ENCODE measurements at places on chromosomes 1 and 21. TPM values are rescaled to one million over a fixed set of nuclear protein-coding genes. Genes with fewer than 3 reads are reported as not detected.

DNA sequence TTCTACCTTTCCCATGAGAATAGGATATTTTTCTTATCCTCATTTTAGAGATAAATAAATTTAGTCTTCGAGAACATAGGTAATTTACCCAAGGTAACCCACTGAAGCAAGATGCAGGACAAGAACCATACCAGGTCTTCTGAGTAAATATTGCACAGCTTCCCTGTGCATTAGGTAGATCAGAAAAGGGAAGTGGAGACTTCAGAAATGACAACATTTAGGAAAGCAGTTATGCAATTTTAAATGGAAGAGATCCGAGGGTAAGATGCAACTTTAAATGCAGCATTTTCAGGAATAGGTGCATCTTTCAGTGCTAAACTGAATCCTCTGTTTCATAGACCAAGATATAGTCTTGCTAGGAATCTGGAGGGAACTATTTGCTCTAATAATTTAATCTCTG lies 206.4 kb upstream of the SGIP1 start:
- DNase-seq, result no peak

DNA sequence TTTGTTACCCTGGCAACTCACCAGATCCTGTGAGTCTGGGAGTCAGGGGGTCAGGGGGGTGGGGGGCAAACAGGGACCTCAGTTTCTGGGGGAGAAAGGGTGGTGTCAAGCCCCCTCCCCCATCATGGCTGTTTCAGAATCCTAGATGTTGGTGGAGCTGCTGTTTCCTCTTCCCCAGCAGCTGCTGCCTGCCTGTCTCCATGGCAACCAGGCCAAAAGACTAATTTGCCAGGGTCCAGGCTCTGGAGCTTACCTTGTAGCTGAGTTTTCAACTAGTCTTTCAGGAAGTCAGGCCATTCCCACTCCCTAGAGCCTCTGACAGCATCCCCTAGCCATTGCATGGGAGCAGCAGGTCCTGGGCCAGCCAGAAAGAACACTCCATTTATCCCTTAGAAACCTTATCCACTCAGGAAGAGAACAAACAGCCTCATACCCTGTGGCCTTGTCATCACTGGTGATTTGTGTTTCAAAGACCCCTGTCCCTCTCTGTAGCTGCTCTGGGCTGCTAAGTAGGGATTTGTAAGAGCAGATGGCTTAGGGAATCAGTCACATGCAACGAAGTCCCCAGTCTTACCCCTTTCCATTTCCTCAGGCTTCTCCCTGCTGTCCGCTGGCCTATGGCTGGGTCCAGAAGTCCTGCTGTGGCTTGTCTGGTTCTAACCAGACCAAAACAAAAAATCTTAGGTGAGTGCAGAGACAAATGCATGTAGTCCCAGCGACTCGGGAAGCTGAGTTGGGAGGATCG lies 21.5 kb upstream of the STMN1 start:
- DNase-seq, result no peak

DNA sequence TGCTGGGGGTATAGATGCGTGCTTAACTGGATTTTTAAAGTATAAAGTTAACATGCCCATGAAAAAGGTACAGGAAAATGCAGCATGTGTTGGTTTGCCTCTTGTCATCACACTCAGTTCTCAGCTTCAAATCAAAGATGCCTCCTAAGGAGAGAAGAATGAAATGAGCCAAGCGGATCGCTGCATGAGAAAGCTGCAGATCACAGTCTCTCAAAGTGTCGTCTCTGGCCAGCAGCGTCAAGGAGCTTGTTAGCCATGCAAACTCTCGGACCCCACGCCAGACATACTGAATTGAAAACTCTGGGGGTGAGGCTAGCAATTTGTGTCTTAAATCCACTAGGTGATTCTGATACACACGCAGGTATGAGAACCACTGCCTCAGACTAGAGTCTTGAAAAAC lies 297.2 kb downstream of the AJAP1 start:
- DNase-seq, result no peak

- no peak for DNase-seq
These were observed 354.7 kb downstream of the TGFB2 start for GRCh38 chr1:218699865-218700264.

DNA sequence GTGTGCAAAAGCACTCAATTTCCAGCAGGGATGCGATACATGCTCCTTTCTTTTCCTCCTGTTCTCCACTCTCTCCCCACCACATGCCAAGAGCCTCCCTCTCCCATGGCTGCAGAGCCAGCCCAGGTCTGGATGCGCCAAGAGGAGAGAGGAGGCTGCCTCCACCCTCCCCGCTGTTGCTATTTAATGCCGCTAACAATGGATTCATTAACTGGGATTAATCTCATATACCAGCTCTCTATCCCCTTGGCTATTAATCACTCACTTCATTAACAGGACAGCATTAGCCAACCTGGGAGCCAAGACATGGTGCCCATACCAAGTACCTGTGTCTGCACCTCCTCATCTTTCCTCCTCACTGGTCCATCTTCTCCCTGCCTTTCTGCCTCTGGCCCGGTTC lies 49.1 kb upstream of the SCMH1 start:
- DNase-seq, result no peak

CD2 gene
- not detected for total RNA-seq

FCGR3A gene
- total RNA-seq, result not detected

All from RPMI7951 (cell line).